ENCODE measurements at places on chromosomes 12 and 14. TPM values are rescaled to one million over a fixed set of nuclear protein-coding genes. Genes with fewer than 3 reads are reported as not detected.

DNA sequence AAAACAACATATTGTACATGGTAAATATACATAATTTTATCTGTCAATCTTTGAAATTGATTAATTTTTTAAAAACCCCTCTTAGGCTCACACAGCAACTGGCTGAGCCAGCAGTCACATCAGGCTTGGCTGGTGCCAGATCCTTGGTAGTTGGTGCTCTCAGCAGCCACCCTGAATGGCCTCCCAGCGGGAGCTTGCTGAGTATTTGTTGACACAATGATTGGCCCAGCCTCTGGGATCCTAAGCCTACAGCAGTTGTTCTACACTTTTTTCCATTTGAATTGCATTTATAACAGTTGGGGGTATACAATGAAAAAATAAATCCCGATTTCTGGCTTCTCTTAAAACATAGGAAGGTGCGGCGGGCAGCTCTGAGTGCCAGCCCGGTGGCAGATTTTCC, 11.1 kb downstream of the PRKAB1 start:
- DNase-seq, result no peak

DNA sequence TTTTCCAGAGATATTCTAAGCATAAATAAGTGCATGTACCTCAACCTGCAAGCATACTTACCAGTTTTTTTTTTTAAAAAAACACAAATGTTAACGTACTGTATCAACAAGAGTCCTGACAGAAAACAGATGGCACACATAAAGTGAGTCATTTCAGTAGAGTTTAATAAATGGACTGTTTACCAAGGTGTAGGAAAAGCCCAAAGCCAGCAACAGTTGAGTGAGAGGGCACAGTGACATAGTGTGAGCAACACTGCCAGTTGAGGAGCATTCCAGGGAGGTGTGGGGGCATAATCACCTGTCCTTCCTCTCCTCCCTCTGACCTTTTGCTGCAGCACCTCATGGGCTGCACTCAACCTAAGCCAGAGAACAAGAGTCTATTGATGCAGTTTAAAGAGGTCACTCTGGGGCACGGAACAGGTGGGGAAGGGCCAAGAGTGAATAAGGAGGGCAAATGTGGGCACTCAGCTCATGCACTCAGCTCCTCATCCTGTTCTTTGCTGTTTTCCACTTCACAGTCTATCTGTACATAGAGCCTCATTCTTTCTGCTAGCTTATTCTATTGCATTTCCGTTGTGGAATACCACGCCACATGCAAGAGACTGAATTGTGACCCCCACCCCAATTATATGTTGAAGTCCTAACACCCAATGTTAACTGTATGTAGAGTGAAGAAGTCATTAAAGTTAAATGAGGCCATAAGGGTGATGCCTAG, 29.3 kb downstream of the DHRS2 start:
- no peak for DNase-seq

DNA sequence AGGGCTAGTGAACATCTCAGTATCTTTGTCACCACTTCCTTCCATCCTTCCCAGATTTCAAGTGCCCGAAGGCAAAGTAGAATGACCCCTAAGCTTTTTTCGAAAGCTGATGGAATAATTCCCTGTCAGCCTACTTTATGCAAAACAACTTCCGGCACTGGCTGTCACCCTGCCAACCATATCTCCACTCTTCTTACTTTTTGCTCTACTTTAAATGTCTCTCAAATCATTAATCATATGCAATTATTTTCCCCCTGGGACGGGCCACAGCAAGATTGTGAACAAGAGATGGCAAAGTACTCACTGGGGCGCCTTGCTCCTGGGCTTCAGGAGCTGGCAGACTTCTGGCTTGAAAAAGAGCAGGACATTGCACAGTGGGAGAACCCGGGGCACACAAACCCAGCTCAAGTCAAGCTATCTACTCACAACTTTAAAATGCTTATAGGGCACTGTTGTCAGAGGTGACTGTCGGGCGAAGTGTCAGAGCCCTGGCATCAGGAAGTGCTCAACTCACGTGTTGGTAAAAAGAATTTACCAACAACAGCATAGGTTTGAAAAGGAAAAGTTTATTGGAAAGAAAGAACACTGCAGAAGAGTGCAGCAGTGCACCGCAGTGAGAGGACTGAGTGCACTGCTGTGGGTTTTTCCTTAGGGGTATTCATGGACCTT, 373.5 kb downstream of the PAWR start:
- DNase-seq, result no peak

Gene DEPDC4
- polyA plus RNA-seq, result 1.9 TPM

Gene BAZ1A
- polyA plus RNA-seq, result 15.3 TPM

Gene TMEM179
- polyA plus RNA-seq, result 0.67 TPM

Gene MORN3
- polyA plus RNA-seq, result 1.8 TPM

Measured in left renal pelvis (tissue), 4 donors.